HS-27A (cell line): ENCODE measurements at places on chromosomes 13 and 19.

- no peak for DNase-seq
These were observed 42.5 kb upstream of the LDLR start for GRCh38 chr19:11046605-11047354.

DNA sequence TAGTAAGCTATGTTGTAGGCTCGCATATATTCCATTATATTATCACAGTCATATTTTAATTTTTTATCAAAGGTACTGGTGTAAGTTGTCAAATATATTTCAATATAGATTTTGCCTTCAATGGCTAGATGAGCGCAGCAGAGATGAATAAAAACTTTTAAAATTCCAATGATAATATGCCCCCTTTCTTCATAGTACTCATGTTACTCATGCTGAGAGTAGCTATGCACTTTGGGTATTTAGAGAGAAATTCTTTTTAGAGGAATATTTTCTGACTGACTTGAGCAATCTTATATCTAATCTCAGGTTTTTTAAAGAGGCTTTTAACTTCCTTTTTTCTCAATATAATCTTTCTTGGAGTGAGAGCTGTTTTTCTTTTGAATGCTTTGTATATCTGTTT lies 11.4 kb downstream of the ZNF254 start:
- peak; percentile 3 for DNase-seq

DNA sequence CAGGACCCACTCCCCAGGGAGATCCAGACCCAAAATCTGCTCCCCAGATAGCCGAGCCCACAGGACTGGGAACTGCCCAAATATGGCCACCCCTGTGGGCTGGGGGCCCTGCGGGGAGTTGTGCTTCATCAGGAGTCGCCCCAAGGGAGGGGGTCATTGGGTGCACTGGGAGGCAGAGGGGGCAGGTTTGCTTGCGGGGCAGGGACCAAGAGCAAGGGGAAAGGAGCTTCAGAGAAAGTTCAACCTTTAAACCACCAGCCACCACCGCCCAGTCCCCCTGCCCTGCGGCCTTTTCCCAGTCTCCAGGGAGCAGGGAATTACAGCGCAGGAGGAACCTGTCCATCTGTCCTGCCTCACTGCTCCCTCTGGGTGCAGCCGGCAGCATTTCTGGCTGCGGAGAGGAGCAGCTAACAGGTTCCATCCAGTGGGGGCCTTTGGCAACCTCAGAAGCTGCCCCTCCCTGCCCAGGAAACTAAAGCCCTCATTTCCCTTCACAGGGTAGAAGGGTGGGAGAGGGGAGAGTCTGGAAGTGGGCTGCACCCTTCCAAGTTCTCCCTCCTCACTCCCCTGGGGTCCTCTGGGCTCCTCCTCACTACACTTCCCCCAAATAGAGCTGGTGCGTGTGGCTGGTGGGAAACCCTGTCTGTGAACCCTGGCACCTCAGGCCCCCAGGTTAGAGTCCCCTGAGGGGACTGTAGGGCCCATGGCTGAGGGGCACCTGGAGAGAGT lies 13.8 kb upstream of the ASF1B start:
- no peak for DNase-seq

GRCh38 chr19:38569368-38569983 lies 48.3 kb downstream of the MAP4K1 start:
- no peak for DNase-seq

GRCh38 chr19:35451338-35452096 lies 3.5 kb downstream of the FFAR2 start:
- no peak for DNase-seq

DNA sequence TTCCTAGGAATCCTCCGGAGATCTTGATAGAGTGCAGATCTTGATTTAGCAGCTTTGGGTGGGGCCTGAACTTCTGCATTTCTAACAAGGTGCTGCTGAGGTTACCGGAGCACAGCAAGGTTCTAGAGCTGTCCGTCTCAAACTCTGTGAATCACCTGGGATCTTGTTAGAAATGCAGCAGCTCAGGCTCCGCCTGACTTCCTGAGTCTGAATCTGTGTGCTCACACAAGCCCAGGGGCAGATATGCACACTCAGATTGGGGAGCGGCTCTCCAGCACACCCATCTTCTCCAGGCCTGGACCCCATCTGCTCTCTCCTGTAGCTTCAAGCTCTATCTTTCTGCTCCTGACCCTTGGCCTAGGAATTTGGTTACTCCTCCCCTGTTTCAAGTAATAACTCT lies 3.5 kb upstream of the TEX26 start:
- DNase-seq = no peak

- DNase-seq = peak; percentile 81
These were observed 376.4 kb downstream of the GPC6 start for GRCh38 chr13:93603043-93603442.

DNA sequence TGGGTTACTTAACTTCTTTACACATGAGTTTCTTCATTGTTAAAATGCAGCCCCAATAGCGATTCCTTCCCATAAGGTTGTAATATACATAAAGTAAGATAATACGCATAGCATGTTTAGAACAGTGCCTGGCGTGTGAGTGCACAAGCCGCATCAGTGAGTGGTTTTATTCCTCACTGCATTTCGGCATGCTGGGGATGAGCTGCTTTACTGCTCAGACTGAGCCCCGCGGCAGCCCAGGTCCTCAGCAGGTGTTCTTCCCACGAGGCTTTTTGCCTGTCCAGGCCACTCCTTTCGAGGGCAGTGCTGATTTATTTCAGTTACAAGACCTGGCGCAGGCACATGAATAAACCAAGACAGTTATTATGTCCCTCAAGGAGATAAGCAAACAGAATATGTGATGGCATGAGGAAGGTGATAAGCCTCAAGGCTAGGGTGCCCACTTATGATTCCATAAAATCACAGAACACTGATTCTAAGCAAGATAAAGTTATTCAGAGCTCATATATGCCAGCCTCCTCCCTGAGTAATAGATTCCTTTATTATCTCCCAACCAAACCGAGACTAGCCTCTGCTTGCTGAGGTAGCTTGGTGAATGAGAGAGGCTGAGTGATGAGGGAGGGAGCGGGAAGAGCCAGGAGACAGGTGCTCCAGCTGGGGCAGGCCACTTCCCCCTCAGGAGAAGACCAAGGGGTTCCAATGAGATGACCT lies 505.5 kb downstream of the DIAPH3 start:
- DNase-seq = no peak

DNA sequence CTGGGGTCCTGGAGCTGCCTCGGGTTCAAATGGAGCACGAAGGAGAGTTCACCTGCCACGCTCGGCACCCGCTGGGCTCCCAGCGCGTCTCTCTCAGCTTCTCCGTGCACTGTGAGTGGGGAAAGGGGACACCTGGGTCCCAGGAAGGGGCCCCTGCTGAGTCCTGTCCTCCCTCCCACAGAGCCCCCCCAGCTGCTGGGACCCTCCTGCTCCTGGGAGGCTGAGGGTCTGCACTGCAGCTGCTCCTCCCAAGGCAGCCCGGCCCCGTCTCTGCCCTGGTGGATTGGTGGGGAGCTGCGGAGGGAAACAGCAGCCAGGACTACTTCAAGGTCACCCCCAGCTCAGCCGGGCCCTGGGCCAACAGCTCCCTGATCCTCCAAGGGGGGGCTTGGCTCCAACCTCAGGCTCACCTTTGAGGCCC lies 11.0 kb upstream of the SIGLEC11 start:
- no peak for DNase-seq

DNA sequence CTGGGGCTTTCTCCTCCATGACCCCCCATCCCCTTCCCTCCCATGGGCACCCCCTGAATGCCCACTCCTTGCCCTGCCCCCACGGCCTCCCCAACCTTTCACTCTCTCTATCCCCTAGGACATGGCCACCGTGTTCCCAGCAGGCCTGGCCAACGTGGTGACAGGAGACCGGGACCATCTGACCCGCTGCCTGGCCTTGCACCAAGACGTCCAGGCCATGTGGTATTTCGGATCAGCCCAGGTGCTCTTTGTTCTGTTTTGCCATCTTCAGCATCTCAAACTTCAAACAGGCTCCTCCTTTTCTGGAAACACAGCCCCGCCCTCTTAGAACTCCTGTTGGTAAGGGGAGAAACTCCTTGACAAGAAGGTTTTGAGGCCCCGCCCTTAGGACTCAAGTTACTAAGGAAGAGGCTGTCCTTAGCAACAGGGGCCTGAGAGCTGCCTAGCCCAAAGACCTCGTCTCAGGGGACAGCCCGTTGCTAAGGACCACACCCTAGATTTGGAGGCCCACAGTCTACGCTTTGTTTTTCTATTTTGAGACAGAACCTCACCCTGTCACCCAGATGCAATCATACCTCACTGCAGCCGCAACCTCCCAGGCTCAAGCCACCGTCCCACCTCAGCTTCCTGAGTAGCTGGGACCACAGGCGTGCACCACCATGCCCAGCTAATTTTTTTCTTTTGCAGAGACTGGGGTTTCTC lies 5.1 kb upstream of the FLT3LG start:
- DNase-seq = no peak
